ENCODE measurements at places on chromosomes 1 and 21. TPM values are rescaled to one million over a fixed set of nuclear protein-coding genes. Genes with fewer than 3 reads are reported as not detected.

Gene TMEM125
- total RNA-seq = not detected

Gene WNT3A
- not detected for total RNA-seq

DNA sequence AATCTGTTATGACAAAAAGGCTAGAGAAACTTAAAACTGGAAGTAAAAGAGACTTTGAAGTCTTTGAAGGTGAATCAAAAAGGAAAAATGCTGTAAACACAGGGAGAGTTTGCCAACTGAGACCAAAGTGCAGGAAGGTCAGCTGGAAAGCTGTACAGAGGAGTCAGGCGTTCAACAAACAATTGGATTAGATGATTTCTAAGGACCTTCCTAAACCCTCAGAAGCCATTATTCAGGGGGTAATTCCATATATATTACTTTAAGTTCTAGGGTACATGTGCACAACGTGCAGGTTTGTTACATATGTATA, 156.8 kb downstream of the ZBTB18 start:
- H3K36me3 ChIP-seq = no peaks in the 10 kb centered on the region
- no peak overlapping the region for H3K4me3 ChIP-seq
- no peak overlapping the region for H3K27ac ChIP-seq

- H3K36me3 ChIP-seq = no peaks in the 10 kb centered on the region
- peaks cover 7% of the 10 kb centered on the region for H3K27me3 ChIP-seq
- H3K4me3 ChIP-seq = no peak overlapping the region
- H3K4me1 ChIP-seq = peaks cover 3% of the 10 kb centered on the region
- H3K27ac ChIP-seq = no peak overlapping the region
These were observed 103.7 kb upstream of the NFIA start for GRCh38 chr1:60978421-60979357.

DNA sequence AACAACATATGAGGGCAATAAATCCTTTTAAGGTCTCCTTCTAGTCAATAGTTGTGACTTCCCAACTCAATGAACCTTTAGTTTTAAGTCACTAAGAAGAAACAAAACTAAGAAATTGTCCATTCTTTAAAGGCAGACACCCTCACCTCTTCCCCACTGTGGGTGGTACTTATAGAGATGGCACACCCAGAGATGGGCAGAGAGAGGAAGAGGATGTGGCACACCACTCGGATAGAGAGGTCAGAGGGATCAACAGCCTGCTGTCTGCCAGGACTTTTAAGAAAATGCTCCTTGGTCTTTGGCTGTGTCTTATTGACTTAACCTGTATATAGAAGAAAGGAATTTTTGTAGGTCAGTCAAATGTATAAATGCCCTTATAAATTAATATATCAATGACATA, 45.1 kb downstream of the FASLG start:
- peak overlapping the region; percentile 29 for H3K4me3 ChIP-seq
- peaks cover 46% of the 10 kb centered on the region for H3K4me1 ChIP-seq
- DNase-seq = peak; percentile 76
- no peaks in the 10 kb centered on the region for H3K27me3 ChIP-seq
- H3K36me3 ChIP-seq = peaks cover 7% of the 10 kb centered on the region

DNA sequence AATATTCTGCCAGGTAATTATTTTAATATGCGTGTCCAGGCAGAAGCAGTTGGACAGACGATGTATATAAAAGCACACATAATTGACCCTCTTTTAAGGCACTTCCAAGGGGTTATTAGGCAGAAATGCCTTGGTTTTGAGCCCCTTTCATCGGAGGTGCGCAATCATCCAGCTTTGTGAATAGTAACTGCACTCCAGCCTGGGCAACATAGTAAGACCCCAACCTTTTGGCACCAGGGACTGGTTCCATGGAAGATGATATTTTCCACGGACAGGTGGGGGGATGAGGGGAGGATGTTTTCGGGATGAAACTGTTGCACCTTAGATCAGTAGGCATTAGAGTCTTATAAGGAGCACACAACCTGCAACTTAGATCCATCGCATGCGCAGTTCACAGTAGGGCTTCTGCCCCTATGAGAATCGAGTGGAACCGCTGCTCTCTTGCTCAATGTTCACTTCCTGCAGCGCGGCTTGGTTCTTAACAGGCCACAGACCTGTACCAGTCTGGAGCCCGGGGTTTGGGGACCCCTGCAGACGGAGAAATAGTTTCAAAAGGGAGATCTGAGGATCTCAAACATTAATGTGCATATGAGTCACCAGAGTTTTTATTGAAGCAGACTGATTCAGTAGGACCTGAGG, 1.8 kb upstream of the MCOLN2 start:
- peak overlapping the region; percentile 92 for H3K27ac ChIP-seq
- peaks cover 50% of the 10 kb centered on the region for H3K4me1 ChIP-seq
- DNase-seq = peak; percentile 89
- H3K4me3 ChIP-seq = peak overlapping the region; percentile 83
- peaks cover 3% of the 10 kb centered on the region for H3K27me3 ChIP-seq

- H3K27me3 ChIP-seq = no peaks in the 10 kb centered on the region
- H3K4me3 ChIP-seq = no peak overlapping the region
- peak overlapping the region; percentile 2 for H3K27ac ChIP-seq
- peaks cover 31% of the 10 kb centered on the region for H3K4me1 ChIP-seq
These were observed 33.5 kb upstream of the RNF19B start for GRCh38 chr1:32998064-32998463.

- peak overlapping the region; percentile 75 for H3K4me3 ChIP-seq
- peak overlapping the region; percentile 97 for H3K27ac ChIP-seq
- H3K4me1 ChIP-seq = peaks cover 29% of the 10 kb centered on the region
- H3K27me3 ChIP-seq = peaks cover 3% of the 10 kb centered on the region
- peak; percentile 96 for DNase-seq
- H3K36me3 ChIP-seq = no peaks in the 10 kb centered on the region
These were observed 11.1 kb upstream of the S100A11 start for GRCh38 chr1:152047730-152048415.

DNA sequence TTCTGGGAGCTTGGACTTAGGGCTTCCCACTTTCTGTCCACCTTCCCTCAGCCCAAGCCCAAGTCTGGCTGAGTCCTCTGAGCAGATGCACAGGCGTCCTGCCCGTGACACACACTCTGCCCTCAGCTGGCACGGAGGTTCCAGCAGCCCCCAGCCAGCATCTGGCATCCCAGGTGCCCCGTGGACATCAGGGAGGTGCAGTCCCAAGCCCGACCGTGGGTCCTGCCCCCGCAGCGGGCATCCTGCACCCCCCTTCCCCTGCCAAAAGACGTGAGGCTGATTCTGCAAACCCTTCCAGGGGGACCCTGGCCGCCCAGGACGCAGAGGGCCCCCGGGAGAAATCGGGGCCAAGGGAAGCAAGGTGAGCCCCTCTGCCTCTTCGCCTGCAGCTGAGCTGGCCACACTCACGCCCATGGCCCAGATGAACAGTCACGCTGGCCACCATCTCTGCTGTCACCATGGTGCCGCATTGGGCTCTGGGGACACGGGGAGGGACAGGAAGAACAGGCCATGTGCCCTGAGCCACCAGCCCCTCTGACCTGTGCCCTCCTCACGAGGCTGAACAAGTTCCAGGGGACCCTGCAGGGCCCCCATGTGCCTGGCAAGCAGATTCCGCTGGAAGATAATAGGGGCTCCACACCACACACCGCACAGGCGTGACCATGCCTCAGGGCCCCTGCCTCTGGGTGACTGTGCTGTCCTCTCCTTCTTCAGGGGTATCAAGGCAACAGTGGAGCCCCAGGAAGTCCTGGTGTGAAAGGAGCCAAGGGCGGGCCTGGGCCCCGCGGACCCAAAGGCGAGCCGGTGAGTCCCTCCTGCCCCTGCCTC, 20.6 kb downstream of the COL6A2 start:
- H3K36me3 ChIP-seq = no peaks in the 10 kb centered on the region
- no peaks in the 10 kb centered on the region for H3K27me3 ChIP-seq
- H3K27ac ChIP-seq = no peak overlapping the region
- peak; percentile 23 for DNase-seq
- no peaks in the 10 kb centered on the region for H3K4me1 ChIP-seq
- no peak overlapping the region for H3K4me3 ChIP-seq

DNA sequence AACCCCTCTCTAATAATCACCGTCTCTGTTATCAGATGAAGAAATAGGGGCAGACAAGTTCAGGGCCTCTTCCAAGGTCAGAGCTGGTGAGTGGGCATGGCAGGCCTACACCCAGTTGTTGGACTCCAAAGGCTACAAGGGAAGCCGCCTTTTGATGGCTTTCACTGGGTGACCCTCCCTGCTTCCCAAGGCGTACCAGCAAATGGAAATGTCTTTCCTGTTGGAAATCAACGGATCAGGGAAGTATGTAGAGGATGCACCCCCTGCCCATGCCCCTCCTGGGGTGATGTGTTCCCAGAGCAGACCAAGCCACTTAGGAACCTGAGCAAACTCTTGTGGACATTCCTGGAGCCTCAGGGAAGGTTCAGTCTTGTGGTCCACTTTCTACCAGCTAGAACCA, 47.4 kb downstream of the LGR6 start:
- peaks cover 16% of the 10 kb centered on the region for H3K27me3 ChIP-seq
- no peak overlapping the region for H3K4me3 ChIP-seq
- H3K36me3 ChIP-seq = no peaks in the 10 kb centered on the region
- H3K4me1 ChIP-seq = peaks cover 4% of the 10 kb centered on the region
- H3K27ac ChIP-seq = no peak overlapping the region

All from activated CD8-positive, alpha-beta memory T cell treated with anti-CD3 and anti-CD28 coated beads, Interleukin-2, amount 10 ng/mL, durations not matched to agents 7 days and 5 days (primary cell).